Amniotic epithelial cell (primary cell): ENCODE measurements at places on chromosomes 12 and 14.
A peak's percentile ranks its signal among the peaks of the same experiment; 100 is the strongest.

GRCh38 chr12:11686120-11686519 is 36.6 kb downstream of the ETV6 start:
- DNase-seq, result no peak

- no peak for DNase-seq
Observed at GRCh38 chr14:76022991-76023390, 37.4 kb downstream of the IFT43 start.

- DNase-seq, result no peak
Observed at GRCh38 chr14:22394616-22395015, 194.4 kb downstream of the DAD1 start.

- DNase-seq, result no peak
Observed at GRCh38 chr14:20970647-20970982, 15.3 kb downstream of the RNASE2 start.

- DNase-seq, result peak; percentile 80
Observed at GRCh38 chr12:24839268-24839791, 109.6 kb downstream of the BCAT1 start.
